Pulmonary artery endothelial cell (primary cell): ENCODE measurements at places on chromosomes 1 and 21.

DNA sequence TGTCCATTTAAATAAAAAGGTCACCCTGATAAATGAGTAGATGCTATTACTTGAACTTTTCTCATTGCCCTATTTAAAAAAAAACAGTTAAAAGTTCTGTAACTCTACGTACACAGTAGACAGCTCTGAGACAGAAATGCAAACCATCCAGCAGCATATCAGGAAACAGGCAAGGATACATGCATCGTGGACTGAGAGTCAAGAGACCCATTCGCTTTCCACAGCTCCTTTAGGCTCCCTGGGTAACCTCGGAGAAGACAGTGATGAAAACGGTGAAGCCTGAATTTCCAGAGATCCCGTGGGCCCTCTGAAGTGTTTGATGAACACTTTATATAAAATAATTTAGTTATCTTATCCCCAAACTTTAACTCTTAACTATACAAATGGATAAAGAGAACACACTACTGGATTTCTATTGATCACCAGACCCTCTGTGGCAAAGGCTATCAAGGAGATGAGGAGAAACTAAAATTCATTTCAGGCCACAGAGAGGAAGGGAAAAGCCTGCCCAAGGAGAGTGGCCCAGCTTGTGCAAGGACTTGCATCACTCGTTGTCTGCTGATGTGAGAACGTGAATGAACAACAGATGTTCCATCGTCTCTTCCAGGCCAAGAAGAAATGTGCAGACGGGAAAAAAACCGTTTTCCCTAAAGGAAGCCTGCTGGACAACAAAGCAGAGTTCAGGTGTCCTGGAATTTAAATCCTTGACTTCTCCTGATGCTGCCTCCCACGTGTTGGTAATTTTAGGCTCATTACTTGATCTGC lies 131.0 kb downstream of the TGFBR3 start:
- no peak for DNase-seq

DNA sequence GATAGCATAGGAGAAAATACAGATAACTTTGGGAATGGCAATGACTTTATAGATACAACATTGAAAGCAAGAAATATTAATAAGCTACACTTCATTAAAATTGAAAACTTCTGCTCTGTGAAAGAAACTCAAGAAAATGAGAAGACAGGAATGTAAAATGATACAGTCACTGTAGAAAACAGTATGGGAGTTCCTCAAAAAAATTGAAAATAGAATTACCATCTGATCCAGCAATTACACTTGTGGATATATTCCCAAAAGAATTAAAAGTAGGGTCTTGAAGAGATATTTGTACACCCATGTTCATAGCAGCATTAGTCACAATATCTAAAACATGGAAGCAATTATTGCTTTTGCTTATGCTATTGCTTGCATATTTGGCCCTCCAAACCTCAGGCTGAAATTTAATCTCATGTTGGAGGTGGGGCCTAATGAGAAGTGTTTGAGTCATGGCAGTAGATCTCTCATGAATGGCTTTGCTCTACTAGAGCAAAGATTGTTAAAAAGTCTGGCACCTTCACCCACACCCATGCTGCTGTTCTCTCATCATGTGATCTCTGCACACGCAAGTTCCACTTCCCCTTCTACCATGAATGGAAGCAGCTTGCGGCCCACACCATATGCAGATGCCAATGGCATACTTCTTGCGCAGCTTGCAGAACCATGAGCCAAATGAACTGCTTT lies 15.3 kb upstream of the AHCYL1 start:
- no peak for DNase-seq

GRCh38 chr1:161069241-161069640 lies 450 bp downstream of the ARHGAP30 start:
- no peak for DNase-seq

DNA sequence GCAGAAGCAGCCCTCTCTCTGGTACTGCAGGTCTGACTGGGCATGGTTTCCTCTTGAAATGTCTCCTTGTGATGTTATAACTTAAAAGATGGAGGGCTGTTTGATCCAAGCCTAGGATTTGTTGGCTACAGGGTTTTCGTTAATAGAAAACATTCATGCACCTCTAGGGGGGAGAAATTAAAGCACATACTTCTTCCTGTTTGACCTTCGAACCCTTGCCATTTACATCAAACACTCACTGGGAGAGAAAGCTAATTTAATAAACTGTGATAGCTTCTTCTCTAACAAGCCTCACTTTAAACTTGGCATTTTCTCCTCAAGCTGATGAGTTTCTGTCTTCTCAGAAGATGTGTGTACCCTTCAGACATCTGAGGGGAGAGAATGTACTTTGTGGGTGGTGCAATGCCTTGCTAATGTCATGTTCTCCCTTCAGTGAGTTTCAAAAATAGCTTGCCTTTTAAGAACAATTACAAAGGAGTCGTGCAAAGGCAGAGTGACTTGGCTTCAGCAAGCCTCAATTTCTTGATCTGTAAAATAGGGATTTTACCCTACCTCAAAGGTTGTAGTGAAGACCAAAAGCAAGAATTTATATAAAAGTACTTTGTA lies 20.4 kb downstream of the CACHD1 start:
- DNase-seq, result no peak

DNA sequence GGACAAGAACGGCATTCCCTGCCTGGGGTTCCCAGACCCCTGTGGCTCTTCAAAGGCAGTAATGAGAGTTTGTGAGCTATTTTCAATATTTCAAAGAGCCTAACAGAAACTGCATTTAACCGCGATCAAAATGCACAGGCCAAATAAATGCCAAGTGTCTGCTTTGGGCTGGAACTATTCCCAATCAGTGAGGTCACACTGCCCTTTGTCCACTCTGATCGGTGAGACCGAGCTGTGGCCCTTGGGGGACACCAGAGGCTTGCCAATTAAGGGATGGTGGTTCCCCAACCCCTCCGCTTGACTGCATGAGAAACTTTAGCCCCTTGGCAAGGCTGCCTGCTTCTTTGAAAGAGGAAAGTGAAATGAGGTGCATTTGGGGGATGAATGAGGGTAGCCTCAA lies 20.3 kb downstream of the CSMD2 start:
- DNase-seq, result no peak

GRCh38 chr1:167412920-167413319 lies 105.4 kb downstream of the CD247 start:
- DNase-seq, result no peak

DNA sequence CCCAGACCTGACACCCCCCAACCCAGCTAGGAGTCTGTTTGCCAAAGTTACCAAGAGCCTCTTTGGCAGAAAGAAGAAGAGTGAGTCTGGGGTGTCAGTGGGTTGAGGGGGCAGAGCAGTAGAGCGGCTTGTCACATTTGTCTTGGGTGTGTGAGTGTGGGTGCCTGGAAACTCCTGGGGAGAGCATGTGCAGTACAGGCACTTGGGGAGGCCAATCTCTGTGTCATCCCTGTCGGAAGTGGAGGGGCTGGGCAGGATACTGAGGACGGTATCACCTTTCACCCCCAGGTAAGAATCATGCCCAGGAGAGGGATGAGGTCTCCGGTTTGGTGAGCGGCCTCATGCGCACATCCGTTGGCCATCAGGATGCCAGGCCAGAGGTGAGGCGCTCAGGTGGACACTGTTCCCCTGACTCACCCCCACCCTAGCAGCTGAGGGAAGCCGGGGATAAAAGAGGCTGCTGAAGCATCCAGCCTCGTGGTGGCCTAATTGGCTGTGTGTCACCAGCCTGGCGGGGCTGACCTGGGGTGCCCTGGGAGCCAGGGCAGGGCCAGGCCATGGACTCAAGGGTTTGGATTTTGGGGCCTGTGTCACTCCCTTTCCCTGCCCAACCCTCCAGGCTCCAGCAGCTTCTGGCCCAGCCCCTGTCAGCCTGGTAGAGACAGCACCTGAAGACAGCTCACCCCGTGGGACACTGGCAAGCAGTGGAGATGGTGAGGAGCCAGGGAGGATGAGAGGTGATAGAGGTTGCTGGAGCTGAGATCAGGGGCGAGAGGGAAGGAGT lies 3.3 kb downstream of the PLK3 start:
- no peak for DNase-seq

- no peak for DNase-seq
Measured at GRCh38 chr1:3459051-3459908, 4.8 kb downstream of the ARHGEF16 start.

- DNase-seq, result no peak
Measured at GRCh38 chr1:168717906-168718891, 10.8 kb downstream of the DPT start.

- DNase-seq, result no peak
Measured at GRCh38 chr1:168210312-168210711, 15.5 kb upstream of the SFT2D2 start.

GRCh38 chr1:5939271-5940170 lies 52.7 kb downstream of the NPHP4 start:
- DNase-seq, result no peak

DNA sequence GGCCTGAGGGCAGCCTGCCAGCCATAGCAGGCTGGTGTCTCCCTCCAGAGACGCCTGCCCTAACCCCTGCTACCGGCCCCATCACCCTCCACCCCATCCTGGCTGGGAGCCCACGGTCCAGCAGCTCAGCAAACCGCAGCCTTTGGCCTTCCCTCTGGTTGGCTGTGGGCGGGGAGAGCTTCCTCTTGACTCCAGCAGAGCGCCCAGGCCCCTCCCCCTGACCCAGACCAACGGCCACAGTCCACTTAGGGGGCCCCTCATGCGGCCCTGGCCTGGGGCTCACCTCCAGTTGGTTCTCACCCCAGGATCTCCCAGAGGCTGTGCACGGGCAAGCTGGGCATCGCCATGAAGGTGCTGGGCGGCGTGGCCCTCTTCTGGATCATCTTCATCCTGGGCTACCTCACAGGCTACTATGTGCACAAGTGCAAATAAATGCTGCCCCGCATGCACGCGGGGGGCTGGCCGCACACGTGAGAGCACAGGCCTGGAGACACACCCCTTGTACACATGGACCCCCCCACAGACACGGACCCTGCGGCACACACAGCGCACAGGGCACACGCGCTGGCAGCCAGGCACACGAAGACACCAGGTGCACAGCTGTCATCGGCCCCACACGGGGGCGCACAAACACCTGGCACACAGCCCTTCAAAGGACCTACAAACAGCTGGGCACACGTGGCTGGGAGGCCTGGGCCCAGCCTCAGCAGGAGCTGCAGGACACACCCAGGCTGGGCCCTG lies 3.1 kb downstream of the SMIM1 start:
- DNase-seq, result no peak

DNA sequence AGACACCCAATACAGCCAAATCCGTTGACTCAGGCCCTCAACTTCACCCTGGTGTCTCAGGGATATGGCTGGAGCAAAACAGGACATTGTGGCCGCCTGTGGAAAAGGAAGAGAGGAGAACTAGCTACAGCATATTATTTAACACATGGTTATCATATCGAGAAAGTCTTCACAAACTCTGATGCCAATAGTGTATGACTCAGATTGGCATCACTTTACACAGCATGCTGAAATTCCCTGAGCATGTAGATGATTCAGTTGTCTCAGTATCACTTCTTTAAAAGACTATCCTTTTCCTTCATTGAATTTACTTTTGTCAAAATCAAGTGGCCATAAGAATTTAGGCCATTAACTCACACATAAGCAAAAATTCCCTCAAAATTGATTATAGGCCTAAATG lies 20.1 kb downstream of the HSD3B2 start:
- no peak for DNase-seq

DNA sequence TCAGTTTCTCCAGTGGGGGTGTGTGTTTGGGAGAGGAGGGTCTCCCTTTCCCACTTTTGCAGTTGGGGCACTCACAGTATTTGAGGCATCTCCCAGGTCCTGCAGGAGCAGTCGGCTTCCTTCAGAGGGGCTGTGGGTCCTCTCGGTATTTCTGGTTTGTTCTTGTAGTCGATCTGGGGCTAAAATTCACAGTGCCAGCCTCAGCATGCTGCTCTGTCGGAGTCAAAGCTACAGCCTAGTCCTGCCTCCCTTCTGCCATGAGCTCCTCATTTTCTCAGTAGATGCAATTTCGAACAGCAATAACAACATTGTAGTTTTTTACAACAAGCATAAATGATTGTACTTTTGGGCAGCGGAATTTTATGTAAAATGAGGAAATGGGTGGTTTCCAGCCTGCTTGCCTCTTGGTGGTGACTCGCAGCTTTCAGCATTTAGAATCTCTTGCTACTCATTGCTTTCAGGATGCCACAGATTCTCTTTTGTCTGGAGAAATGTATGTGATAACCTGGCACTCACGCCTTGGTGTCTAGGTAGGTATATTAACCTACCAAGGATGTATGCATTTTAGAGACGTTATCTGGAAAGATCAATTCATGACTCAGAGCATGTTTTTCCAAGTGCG lies 82.4 kb upstream of the C21orf91 start:
- no peak for DNase-seq

DNA sequence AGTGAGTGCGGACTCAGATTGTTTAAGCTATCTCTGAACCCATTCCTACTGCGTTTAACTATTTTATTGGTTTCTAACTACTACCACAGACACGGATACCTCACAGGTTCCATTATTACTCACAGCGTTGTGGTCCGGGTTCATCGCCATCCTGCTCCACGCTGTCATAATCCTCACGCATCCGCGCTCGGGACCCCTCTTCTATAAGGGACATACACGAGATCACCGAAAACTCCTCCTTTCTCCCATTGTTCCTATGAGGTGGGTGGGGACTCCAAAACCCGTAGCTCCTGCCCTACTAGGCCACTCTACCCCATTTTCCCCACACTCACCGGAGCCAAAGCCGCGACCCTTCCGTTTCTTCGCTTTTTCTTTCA lies 610 bp downstream of the RBM8A start:
- DNase-seq, result no peak

DNA sequence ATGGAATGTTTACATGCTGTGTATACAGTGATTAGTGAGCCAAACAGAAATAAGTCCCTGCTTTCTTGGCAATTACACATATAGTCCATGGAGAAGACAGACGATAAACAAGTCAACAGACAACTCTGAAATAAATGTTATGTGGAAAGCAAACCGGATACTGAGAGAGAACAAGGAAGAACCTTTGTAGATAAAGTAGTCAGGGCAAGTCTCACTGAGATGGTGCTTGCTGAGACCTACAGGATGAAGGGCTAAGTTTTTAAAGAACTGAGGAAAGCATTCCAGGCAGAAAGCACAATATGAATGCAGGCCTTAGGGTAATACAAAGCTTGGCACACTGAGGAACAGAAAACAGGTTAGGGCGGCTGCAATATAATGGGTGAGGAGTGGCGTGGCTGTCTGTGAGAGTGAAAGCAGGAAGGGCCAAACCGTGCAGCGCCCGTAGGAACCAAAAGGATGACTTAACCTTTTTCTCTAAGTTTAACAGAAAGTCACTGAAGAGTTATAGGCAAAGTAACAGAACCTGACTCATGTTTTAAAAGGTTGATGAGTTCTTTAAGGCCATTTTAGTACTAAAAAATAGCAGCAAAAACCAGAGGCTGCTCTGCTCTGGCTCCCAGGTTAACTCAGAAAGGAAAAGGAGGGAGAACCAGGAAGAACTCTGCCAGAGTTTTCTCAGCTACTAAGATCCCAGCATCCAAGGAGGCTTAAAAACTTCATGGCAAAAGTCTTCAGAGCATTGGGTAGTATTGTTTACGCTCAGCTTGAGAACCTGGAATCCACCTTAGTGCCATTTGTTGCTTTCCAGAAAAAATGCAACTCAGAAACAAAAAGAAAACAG lies 8.7 kb upstream of the TTF2 start:
- DNase-seq, result no peak

GRCh38 chr21:43842742-43843141 lies 22.3 kb upstream of the AGPAT3 start:
- DNase-seq, result no peak
